Breast epithelium (tissue), 4 donors: ENCODE measurements at places on chromosomes 13 and 19. TPM values are rescaled to one million over a fixed set of nuclear protein-coding genes. Genes with fewer than 3 reads are reported as not detected.

GRCh38 chr19:11401808-11402543 lies 17.1 kb downstream of the RGL3 start:
- no peaks in the 10 kb centered on the region for H3K27me3 ChIP-seq
- H3K27ac ChIP-seq = no peak overlapping the region
- no peak for DNase-seq
- no peaks in the 10 kb centered on the region for H3K36me3 ChIP-seq
- no peak overlapping the region for H3K4me3 ChIP-seq

- H3K36me3 ChIP-seq = no peaks in the 10 kb centered on the region
- H3K27ac ChIP-seq = no peak overlapping the region
- H3K27me3 ChIP-seq = no peaks in the 10 kb centered on the region
- H3K4me3 ChIP-seq = no peak overlapping the region
- no peaks in the 10 kb centered on the region for H3K4me1 ChIP-seq
These were observed 192.5 kb upstream of the PCDH20 start for GRCh38 chr13:61608138-61608537.

- no peaks in the 10 kb centered on the region for H3K4me1 ChIP-seq
- no peaks in the 10 kb centered on the region for H3K36me3 ChIP-seq
- no peak overlapping the region for H3K4me3 ChIP-seq
- no peaks in the 10 kb centered on the region for H3K27me3 ChIP-seq
These were observed 338.0 kb downstream of the MYO16 start for GRCh38 chr13:108967371-108967770.

The RASA3 gene
- 54.9 TPM for total RNA-seq

The GNG7 gene
- total RNA-seq = 7.8 TPM

The CEBPA gene
- total RNA-seq = 35.1 TPM
